ENCODE measurements at places on chromosomes 1 and 21. TPM values are rescaled to one million over a fixed set of nuclear protein-coding genes. Genes with fewer than 3 reads are reported as not detected.

- DNase-seq, result no peak
- H3K27ac ChIP-seq, result no peak overlapping the region
- H3K36me3 ChIP-seq, result no peaks in the 10 kb centered on the region
- no peaks in the 10 kb centered on the region for H3K4me1 ChIP-seq
- no peak overlapping the region for H3K4me3 ChIP-seq
These were observed 22.2 kb upstream of the KPRP start for GRCh38 chr1:152735648-152736047.

DNA sequence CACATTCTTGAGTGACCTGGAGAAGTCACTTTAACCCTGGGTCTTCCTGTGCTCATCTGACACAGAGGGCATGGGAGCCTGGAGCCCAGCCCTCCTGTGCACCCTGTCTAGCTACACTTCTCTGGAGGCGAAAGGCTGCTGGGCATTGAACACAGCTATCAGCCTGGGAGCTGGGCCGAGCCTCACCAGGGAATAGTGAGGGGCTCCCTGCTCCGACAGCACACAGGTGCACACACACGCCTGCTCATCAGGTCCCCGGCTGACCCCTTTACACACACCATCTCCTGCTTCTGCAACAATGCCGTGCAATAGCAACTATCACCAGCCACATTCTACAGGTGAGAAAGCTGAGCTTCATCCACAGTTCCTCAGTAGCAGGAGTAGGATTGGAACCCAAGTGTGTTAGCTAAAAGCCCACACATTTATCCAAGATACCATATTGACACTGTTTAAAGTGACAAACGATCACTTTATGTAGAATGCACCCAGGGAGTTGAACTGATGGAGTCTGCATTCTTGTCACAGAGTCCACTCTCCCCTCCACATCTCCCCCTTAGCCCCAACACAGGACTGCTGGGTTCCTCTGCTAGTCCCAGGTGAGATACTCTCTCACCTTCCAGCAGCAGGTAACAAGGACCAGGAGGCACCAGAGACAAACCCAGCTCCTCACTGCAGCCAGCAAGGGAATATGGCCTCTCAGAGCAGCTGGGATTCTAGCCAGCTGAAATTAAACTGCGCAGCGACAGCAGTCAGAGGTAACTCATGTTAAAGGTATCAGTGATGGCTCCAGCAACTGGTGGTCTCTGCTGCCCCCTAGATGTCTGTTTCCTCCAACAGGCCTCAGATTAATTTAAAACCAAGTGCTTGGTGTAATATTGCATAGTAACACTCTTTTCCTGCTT lies 18.3 kb upstream of the CAPN8 start:
- H3K27ac ChIP-seq, result no peak overlapping the region
- DNase-seq, result peak; percentile 20
- H3K4me3 ChIP-seq, result no peak overlapping the region
- no peaks in the 10 kb centered on the region for H3K36me3 ChIP-seq
- no peaks in the 10 kb centered on the region for H3K4me1 ChIP-seq

GRCh38 chr1:246297279-246298265 lies 209.5 kb downstream of the SMYD3 start:
- H3K4me3 ChIP-seq, result no peak overlapping the region
- no peak for DNase-seq
- no peaks in the 10 kb centered on the region for H3K27me3 ChIP-seq
- no peaks in the 10 kb centered on the region for H3K36me3 ChIP-seq
- H3K27ac ChIP-seq, result no peak overlapping the region

DNA sequence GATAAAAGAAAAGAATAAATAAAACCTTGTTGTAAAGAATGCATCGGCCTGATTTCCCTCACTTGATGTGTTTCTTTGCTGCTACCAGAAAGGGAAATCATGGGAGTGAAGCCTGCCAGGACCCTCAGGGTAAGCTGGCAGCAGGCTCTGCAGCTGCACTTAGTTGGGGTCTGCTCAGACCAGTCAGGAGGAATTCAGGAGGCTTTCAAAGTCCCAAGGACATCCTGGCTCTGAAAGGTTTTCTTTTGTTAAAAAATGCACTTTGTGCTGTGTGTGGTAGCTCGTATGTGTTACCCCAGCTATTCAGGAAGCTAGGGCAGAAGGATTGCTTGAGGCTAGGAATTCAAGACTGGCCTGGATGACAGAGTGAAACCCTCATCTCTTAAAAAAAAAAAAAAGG lies 254.8 kb downstream of the ZNF648 start:
- no peaks in the 10 kb centered on the region for H3K4me1 ChIP-seq
- no peak for DNase-seq
- H3K27ac ChIP-seq, result no peak overlapping the region
- H3K36me3 ChIP-seq, result no peaks in the 10 kb centered on the region
- H3K27me3 ChIP-seq, result peaks cover 2% of the 10 kb centered on the region

DNA sequence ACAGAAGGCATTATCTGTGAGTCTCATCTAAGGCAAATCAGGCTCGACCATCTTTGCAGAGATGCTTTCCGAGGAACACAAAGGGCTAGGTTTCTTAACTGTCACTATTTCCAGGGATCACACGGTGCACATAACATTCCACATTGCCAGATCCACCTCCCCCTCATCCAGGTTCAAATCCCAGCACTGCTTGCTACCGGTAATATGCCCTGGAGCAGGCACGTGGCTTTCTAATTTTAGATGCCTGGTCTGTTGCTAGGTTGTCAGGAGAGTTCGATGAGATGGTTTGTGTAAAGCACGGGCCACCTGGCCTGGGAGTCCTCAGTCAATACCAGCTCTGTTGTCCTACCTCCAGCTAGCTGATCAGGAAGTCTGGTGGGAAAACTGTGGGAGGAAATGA lies 598.6 kb downstream of the NPHP4 start:
- peaks cover 2% of the 10 kb centered on the region for H3K27me3 ChIP-seq
- no peak overlapping the region for H3K27ac ChIP-seq
- no peak for DNase-seq
- H3K4me3 ChIP-seq, result no peak overlapping the region
- no peaks in the 10 kb centered on the region for H3K4me1 ChIP-seq
- H3K36me3 ChIP-seq, result no peaks in the 10 kb centered on the region

DNA sequence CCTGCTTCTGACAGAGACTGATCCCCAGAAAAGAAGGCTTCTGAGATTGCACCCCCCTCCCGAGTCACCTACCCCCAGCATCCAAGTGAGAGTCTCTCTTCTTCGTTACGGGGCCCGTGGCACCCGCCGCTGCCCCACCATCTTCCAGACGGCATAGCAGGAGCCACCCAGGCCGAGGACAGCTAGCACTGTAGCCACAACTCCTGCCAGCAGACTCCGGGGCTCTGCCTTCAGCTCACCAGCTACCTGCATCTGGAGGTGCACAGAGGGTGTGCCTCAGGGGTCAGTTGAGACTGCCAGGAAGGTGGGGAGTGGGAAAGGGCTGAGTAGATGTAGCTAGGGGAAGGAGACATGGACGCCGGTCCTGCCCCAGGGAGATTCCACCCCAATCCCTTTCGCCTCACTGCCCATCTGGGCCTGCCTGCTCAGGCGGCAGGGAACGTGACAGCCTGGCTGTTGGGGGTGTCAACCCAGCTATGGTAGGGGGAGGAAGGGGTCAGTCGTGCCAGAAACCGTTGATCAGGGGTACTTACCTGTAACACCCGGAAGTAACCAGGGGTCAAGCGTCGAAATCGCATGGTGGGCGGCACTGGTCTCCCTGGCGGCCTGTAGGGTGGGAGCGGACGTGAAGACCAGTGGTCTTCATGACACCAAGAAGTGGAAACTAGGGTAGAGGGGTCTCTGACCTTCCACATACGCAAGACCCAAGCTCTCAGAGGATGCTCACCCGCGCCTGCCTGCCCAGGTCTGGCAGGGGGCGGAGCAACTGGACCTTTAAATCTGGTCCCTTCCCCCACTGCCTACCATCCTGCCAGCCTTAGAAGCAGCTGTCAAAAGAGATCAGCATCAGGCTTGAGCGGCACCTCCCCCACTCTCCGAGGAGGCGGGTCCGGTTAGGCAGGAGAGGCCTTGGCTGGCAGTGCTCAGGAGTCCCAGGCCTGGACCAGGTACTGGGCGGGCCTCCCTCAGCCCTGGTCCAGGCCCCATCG lies at the start of gene ZNF593OS:
ZNF593OS (minus strand) TSS at position 749 of the 989 bp plus-strand sequence; CDS start at position 578, 171 bp downstream.
- H3K27me3 ChIP-seq, result no peaks in the 10 kb centered on the region
- peaks cover 16% of the 10 kb centered on the region for H3K4me1 ChIP-seq
- DNase-seq, result no peak
- H3K27ac ChIP-seq, result no peak within 1 kb of the TSS
- no peaks in the 10 kb centered on the region for H3K36me3 ChIP-seq
- peak within 1 kb of the TSS; percentile 91 for H3K4me3 ChIP-seq

GRCh38 chr1:69913977-69914376 lies 291.4 kb downstream of the LRRC40 start:
- no peaks in the 10 kb centered on the region for H3K36me3 ChIP-seq
- H3K27ac ChIP-seq, result no peak overlapping the region
- H3K4me1 ChIP-seq, result no peaks in the 10 kb centered on the region

DNA sequence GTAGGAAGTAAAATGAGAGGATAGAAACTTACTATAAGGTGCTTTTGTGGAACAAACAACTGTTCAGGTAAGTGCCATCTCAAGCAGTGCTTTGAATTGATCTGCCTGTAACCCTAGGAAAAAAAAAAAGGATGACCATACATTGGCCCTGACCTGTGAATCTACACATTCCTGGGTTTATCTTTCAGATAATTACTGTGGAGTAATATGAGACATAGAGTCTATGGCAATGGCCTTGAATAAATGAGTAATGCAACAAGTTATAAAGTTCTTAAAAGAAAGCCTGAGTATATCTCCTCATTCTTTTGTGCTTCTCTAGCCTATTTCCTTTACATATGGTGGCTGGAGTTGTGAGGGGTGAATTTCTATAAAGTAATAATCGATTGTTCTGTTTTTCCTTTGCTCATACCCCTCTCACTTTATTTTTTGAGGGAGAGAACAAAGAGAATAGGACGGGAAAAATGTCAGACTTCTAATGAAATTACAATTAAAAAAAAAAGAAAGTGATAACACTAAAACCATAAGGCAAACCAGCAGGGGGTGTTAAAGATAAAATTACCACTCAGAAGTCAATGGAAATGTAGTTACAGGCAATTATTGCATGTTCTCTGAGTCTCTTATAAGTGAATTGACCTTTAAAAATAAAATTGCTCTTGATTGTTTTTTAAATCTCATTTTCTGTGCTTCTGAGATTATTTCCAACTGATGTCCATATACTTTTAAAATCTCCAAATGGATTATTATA lies 12.4 kb upstream of the ATP1A1 start:
- peaks cover 3% of the 10 kb centered on the region for H3K4me1 ChIP-seq
- H3K27ac ChIP-seq, result no peak overlapping the region
- H3K36me3 ChIP-seq, result no peaks in the 10 kb centered on the region
- no peak overlapping the region for H3K4me3 ChIP-seq
- H3K27me3 ChIP-seq, result peaks cover 18% of the 10 kb centered on the region

GRCh38 chr1:184405801-184406142 lies 18.9 kb downstream of the C1orf21 start:
- H3K36me3 ChIP-seq, result no peaks in the 10 kb centered on the region
- no peaks in the 10 kb centered on the region for H3K4me1 ChIP-seq
- H3K4me3 ChIP-seq, result no peak overlapping the region

GRCh38 chr1:67371681-67372080 lies 58.5 kb downstream of the SERBP1 start:
- H3K36me3 ChIP-seq, result no peaks in the 10 kb centered on the region
- no peaks in the 10 kb centered on the region for H3K4me1 ChIP-seq
- H3K27ac ChIP-seq, result no peak overlapping the region
- no peaks in the 10 kb centered on the region for H3K27me3 ChIP-seq
- no peak overlapping the region for H3K4me3 ChIP-seq

DNA sequence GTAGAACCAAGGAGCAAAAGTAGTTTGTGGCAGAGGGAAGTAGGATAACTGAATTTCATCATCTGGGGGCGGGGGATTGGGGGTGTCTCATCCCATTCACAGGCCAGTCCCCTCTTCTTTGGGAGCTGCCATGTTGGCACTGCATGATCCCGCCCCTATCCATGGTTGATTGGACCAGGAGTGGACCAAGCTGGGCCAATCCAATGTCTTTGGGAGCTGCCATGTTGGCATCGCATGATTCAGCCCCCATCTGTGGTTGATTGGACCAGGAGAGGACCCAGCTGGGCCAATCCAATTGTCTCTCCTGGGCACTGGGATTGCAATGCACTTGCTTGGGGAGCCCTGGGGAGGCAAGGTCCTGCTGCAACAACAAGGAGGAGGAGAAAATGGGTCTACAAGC lies 12.3 kb upstream of the ALPL start:
- peaks cover 6% of the 10 kb centered on the region for H3K27me3 ChIP-seq
- no peak overlapping the region for H3K4me3 ChIP-seq
- no peaks in the 10 kb centered on the region for H3K36me3 ChIP-seq
- H3K4me1 ChIP-seq, result no peaks in the 10 kb centered on the region
- H3K27ac ChIP-seq, result no peak overlapping the region

GRCh38 chr21:36097427-36098181 lies 27.8 kb downstream of the CBR1 start:
- H3K4me3 ChIP-seq, result peak overlapping the region; percentile 5
- peaks cover 11% of the 10 kb centered on the region for H3K4me1 ChIP-seq
- peak overlapping the region; percentile 71 for H3K27ac ChIP-seq
- H3K27me3 ChIP-seq, result no peaks in the 10 kb centered on the region
- H3K36me3 ChIP-seq, result peaks cover 6% of the 10 kb centered on the region

- no peak overlapping the region for H3K27ac ChIP-seq
- H3K36me3 ChIP-seq, result no peaks in the 10 kb centered on the region
- no peaks in the 10 kb centered on the region for H3K4me1 ChIP-seq
- H3K4me3 ChIP-seq, result no peak overlapping the region
- peaks cover 9% of the 10 kb centered on the region for H3K27me3 ChIP-seq
These were observed 179.8 kb upstream of the GALNT2 start for GRCh38 chr1:229887043-229887822.

DNA sequence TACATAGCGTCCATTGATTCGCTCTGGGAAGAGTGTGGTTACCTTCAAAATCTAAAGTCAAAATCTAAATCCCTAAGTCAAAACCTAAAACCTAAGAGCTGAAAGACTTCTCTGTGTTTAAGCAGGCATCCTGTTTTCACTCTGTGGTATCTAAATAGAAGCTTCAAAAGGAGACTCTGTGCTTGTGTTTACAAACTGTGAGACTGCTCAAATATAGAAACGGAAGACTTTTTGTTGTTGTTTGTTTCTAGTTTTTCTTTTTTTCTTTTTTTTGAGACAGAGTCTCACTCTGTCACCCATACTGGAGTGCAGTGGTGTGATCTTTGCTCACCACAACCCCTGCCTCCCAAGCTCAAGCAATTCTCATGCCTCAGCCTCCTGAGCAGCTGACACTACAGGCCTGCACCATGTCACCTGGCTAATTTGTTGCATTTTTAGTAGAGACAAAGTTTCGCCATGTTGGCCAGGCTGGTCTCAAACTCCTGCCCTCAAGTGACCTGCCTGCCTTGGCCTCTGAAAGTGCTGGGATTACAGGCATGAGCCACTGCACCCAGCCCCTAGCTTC lies 425.9 kb downstream of the SMYD3 start:
- H3K27ac ChIP-seq, result no peak overlapping the region
- no peaks in the 10 kb centered on the region for H3K4me1 ChIP-seq
- no peak overlapping the region for H3K4me3 ChIP-seq
- H3K27me3 ChIP-seq, result no peaks in the 10 kb centered on the region
- peaks cover 9% of the 10 kb centered on the region for H3K36me3 ChIP-seq
- no peak for DNase-seq

- no peaks in the 10 kb centered on the region for H3K27me3 ChIP-seq
- H3K4me3 ChIP-seq, result no peak overlapping the region
- peaks cover 5% of the 10 kb centered on the region for H3K4me1 ChIP-seq
- no peak overlapping the region for H3K27ac ChIP-seq
- DNase-seq, result no peak
- peaks cover 22% of the 10 kb centered on the region for H3K36me3 ChIP-seq
These were observed 79.8 kb downstream of the USP1 start for GRCh38 chr1:62516600-62516999.

- no peaks in the 10 kb centered on the region for H3K27me3 ChIP-seq
- H3K4me3 ChIP-seq, result no peak overlapping the region
- no peaks in the 10 kb centered on the region for H3K4me1 ChIP-seq
- no peak for DNase-seq
- H3K27ac ChIP-seq, result no peak overlapping the region
These were observed 38.0 kb upstream of the ANGPTL7 start for GRCh38 chr1:11151114-11151513.

NFASC gene
- total RNA-seq, result 0.07 TPM

PODN gene
- not detected for total RNA-seq

All from activated B cell treated with CpG ODN at 0.5 μM for 24 hours (primary cell).